ENCODE measurements at places on chromosomes 7 and 10.

- DNase-seq, result no peak
Measured at GRCh38 chr7:130256704-130257103, 10.0 kb upstream of the CPA2 start.

DNA sequence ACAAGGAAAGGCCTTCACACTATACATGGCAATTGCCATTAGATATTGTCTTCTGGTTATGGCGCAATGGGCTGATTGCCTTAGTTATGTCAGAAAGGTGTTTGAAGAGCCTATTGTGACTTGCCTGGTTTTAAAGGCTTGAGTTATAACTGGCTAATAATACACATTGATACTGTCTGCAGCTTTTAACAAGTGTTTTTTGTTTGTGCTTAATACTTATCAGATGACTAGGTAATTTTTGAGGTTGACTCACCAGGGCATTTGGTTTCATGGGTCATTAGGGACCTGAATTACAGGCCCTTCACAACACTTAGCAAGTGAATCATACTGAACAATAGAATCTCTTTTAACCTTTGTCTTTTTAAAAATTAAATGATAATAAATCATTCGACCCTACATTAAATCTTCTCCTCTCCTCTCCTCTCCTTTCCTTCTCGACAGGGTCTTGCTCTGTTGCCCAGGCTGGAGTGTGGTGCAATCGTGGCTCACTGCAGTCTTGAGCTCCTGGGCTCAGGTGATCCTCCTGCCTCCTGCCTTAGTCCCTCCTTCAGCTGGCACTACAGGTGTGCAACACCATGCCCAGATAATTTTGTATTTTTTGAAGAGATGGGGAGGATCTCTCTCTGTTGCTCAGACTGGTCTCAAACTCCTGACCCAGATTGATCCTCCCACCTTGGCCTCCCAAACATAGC, 196.3 kb downstream of the JCAD start:
- DNase-seq, result no peak

DNA sequence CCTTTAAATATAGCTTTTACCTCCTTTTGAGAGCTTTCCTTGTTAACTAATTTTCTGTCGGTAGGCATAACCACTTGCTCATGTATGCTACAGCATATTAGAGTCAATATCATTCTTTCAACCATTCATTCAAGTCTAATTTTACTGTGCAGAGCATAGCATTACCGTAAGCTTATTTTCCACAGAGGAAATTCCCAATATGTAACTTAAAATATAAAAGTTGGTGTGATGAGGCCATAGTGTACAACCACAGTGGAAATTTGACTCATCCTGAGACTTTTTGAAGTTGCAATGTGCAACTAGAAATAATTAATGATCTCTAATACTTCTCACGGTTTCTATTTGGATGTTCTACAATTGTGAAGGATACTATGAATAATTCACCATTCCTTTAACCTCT, 80.6 kb upstream of the KLF6 start:
- DNase-seq, result no peak

- no peak for DNase-seq
Measured at GRCh38 chr10:17880601-17881000, 71.1 kb upstream of the SLC39A12 start.

DNA sequence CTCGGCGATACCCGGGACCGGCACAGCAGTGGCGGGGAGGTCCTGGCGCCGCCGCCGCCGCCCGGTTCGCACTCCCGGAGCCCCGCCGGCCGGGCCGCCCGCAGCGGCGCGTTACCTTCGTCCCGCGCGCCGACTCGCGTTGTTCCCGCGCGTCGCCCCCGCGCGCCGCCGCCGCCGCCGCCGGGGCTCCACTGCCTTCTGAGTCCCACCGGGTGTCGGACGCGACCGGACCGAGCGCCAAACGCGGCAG, at the start of gene EZH2:
EZH2 (minus strand) TSS at position 243 of the 250 bp plus-strand sequence. CDS start 36,993 bp downstream, outside the sequence.
- DNase-seq, result no peak

GRCh38 chr10:523925-524324, 165.5 kb downstream of the DIP2C start:
- DNase-seq, result no peak

GRCh38 chr7:99312316-99313203, 13.1 kb upstream of the ARPC1A start:
- peak; percentile 67 for DNase-seq

DNA sequence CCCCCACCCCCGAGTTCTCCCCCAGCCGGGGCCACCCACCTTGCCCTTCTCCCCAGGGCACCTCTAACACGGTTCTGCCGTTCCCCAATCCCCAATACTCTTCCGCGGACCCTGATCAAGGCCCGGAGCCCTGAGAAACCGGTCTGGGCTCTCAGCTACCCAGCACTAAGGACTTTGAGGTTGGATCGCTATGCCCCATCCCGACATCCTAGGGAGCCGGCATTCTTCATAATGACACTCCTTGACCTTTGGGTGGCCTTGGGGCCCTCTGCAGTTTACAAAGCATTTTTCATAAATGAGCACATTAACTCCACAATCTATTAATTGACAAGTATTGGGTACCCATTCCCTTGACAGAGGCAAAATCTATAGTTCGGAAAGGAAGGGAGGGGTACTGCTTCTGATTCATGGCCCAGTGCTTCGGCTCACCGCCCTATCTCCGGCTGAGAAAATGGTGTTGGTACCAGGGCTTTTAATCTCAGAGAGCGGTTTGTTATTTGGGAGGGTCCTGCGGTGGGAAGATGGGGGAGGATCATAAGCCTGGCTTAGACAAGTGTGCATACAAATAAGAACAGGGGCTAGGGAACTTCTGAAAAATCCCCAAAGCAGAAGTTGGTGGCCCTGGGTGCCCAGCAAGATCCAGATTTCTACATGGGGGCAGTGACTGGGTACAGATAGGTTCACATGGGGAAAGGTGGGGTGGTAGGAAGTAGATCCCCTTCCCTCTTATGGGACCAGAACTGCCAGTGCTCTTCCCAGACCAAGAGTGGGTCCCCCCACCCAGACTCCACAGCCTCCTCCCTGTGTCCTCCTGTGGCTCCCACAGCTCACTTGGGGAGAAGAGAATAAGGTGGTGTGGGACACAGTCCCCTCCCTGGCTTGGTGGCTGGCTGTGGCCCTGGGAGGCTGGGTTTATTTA, 3.2 kb downstream of the IMPDH1 start:
- no peak for DNase-seq

DNA sequence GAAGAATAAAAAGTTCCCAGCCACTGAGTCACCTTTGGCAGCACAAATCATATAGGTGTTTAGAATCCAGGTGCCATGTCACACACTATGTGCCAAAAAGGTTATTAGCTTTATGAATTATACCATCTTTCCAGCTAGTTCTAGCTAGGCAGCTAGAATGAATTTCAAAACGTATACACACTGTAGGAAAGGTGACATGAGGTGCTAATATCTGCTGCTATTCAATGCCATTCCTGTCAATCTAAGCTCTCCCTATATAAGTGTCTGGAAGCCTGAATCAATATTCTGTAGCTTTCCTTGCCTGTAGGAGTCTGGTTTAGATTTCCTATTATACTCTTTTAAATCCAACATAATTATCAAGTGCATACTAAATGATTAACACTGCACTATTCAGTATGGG, 868.6 kb downstream of the GATA3 start:
- no peak for DNase-seq

- DNase-seq, result no peak
Measured at GRCh38 chr10:132532179-132532578, 5.4 kb upstream of the INPP5A start.

DNA sequence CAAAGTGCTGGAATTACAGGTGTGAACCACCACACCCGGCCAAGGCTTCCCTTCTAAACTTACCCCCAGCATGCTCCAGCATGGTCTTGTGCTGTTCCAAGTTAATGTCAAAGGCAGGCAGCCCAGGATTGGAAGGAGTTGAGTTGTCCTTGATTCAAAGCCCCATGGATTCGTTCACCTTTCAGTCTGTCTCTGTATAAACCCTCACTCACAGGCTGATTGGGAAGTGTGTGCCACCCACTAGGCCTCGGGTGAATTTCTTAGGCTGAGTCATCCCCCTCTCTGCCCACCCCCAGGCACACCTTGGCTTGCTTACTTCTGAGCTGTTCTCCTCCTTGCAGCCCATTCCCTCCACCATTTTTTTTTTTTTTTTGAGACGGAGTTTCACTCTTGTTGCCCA, 13.3 kb upstream of the PRDX3 start:
- DNase-seq, result no peak

DNA sequence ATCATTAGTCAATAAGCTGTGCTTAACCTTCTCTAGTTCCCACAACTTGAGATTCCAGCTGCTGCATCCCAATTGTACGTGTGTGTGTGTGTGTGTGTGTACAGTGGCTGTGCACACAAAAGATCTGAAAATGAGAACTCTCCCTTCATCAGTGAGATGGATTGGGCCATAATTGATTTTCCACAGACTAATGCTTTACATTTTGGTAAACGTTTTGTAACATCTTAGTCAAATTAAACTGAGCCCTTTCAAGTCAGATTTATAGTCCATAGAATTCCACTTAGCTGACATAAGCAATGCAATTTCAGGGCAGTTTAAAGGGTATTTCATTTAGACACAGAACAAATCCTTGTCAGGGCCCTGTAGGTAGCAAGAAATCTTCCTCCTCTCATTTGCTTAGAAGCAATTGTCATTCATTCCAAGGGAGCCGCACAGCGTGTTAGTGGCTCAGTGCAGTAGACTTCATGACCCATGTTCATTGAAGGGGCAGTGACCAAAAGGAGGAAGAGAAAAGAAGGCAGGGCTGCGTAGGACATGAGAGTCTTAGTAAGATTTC, 1123.5 kb upstream of the AUTS2 start:
- DNase-seq, result no peak

DNA sequence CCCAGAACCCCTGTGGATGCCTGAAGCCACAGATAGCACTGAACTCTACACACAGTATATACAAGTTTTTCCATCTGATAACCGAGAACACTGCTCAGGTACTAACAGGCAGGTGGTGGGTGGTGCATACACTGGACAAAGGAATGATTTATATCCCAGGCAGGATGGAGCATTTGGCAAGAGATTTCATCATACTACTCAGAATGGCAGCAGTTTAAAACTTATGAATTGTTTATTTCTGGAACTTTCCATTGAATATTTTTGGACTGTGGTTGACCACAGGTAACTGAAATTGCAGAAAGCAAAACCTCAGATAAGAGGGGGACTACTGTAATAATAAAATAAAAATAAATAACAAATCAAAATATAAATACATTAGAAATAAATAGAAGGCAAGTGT, 10.9 kb upstream of the KCNMA1 start:
- DNase-seq, result no peak

Measured in stimulated activated CD4-positive, alpha-beta T cell treated with anti-CD3 and anti-CD28 coated beads, Interleukin-12 subunit alpha, Interleukin-12 subunit beta, amount 100 ng/mL, for 4 hours (primary cell).